CD4-positive, alpha-beta T cell treated with Interleukin-17A for 4 hours (primary cell): ENCODE measurements at places on chromosomes 1 and 21.

- no peak for DNase-seq
These were observed 52.9 kb downstream of the DEGS1 start for GRCh38 chr1:224235813-224236493.

DNA sequence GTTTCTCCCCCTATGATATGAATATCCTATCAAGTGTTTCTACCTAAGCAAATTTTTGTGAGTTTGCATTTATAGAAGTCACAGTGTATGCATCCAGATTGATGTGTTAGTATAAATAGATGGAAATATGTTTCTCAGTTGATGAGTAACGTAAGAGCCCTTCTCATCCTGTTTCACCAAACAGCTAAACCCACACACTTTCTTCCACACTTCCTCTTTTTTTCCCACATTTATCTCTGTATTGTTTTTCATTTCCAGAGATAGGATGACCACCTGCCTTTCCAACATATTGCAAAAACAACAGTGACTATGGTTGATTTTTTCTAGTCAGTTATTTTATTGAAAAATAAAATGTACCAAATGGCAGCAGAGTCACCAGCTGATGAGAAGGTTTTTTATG, 490.1 kb downstream of the NEGR1 start:
- DNase-seq, result no peak

DNA sequence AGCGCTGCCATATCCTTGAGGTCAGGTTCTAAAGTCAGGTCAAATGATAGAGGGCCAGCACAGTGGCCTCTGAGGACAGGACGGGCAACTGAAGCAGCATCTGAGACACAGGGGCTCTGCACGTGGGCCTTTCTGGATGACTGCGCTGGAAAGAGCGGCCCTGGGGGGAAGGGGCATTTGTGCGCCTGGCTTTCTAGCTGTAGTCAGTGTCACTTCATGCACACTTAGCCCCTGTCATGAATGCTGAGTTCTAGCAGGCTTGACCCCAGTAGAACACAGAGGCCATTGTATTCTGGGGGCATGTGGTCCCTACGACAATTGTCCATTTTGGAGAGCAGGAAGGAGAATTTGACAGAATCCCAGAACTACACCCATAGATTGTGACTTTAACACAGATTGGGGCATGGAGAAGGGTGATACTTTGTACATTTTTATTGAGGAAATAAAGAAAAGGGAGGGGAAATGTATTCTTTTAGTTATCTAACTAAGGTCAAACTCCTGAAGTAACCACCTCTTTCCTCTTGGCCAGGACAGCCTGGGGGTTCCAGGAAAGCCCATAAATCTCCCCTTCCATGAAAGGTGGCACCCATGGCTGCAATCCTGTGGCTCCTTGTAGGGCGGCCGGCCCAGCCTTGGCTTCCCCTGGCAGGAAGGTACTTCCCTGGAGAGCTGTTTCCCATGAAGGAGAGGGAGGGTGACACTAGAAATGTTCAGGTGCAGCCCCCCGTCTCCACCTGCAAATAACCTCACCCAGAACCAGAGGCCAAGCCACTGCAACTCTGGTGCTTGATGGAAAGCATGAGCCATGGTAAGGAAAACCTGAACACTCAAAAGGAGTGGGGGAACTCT, 34.4 kb downstream of the NTPCR start:
- no peak for DNase-seq

DNA sequence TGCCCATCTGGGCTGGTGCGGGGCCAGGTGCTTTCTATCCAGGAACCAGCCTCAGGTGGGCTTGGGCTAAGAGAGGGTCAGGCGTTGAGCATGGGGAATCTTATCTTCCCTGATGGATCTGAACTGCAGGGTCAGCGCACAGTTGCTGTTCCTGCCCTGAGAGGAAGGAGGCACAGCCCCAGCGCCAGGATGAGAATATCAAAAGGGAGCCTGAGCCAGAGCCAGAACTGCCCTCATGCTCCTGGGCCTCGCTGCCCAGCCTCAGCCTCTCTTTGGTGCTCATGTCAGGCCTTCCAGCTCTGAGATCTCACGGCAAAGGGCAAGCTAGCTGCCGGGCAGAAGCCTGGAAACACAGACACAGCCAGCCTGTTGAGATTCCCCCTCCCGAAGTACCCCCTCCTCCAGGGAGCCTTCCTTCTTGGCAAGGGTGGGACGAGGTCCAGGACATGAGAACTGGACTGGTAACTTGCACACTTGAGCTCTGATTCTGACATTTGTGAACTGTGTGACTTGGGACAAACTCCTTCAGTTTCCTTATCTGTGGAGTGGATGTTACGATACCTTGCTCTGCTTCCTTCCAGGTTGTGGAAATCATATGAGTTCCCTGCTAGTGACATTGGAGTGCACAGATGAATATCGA, 1.2 kb upstream of the LAD1 start:
- DNase-seq, result no peak

GRCh38 chr1:203282720-203283542, 22.4 kb upstream of the BTG2 start:
- no peak for DNase-seq

- DNase-seq, result no peak
These were observed 44.1 kb upstream of the KCNQ4 start for GRCh38 chr1:40739455-40740008.

DNA sequence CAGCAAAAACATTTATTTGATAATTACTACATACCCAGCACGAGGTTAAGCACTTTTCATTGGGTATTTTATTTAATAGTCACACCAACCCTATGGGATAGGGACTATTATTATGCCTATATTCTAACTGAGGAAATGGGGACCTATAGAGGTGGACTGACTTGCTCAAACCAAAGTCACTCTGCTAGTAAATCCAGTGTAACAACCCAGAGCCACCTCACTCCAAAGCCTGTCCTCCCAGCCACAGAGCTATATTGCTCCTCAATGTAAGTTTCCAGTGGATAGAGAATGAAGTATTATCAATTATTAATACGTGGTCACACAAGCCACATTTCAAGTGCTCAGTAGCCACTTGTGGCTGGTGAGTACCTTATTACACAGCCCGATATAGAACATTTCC, 97.5 kb downstream of the RGS2 start:
- no peak for DNase-seq

GRCh38 chr1:56780128-56780750, 39.0 kb downstream of the FYB2 start:
- no peak for DNase-seq

DNA sequence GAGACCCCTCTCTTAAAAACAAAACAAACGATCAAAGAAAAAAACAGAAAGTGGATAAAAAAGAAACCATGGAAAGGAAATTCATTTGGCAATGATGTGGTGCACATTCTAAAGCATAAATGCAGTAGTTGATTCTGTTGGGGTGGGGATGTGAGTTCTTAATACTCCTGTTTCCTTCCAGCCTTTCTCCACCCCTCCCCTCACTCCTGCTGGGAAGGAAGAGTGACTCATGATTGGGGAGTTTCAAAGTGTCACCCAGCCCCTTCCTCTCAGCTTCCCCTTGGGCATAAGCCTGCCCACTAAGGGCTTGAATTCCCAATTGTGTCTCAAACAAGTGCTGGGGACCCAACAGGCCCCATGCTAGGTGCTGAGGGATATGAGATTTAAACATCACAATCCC, 6.7 kb upstream of the PINK1 start:
- DNase-seq, result no peak

DNA sequence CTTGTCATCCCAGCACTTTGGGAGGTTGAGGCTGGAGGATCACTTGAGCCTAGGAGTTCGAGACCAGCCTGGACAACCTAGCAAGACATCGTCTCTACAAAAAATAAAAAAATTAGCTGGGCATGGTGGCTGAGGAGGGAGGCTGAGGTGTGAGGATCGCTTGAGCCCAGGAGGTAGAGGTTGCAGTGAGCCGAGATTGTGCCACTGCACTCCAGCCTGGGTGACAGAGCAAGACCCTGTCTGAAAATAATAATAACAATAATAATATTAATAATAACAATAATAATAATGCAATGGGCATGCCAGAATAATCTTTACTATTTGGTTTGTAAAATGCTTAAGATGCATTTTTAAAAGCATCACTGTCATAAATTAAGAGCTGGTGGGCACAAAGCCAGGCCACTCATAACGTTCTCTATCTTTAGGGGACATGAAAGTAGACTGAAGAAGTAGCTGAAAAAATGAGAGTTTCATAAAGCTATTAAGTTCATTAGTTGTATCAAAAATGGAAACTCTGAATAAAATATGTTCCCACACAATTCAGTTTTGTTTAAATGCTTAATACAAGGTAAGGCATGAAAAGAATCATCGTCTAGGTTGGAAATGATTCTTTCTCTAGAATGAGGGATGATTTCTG, 51.6 kb upstream of the ITPKB start:
- DNase-seq, result no peak

DNA sequence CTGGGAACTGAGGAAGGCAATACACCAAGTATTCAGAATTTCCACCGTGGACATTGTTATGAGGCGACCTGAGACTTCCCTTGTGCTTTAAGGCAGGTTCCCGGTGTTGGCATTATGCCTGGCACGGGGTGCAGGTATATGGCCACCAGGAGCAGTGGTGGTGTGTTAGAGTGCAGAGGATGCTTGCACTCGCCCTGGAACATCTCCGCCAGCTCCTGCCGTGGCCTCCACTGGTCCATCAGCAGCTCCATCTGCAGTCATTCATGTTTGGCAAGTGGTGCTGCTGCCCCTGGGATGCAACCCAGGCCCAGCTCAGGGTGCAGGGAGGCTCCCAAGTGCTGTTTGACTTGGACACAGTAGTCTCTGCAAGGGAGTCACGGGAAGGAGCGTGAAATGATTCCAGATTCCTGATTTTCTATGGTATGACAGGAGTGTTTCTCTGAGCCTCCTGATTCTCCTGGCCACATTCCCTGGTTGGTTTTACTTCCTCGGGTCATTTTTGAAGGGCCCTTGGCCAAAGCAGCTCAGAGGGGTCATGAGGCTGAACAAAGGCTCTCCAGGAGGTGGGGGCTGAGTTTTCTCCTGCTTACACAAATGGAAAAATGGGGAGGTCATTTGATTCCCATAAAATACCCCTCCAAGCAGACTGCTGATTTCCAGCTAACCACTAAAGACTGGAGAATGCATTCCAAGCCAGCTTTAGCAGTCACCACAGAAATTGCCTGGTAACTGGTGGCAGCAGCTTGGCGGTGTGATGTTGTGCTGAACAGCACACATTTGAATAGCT, 60.4 kb upstream of the PSEN2 start:
- no peak for DNase-seq

DNA sequence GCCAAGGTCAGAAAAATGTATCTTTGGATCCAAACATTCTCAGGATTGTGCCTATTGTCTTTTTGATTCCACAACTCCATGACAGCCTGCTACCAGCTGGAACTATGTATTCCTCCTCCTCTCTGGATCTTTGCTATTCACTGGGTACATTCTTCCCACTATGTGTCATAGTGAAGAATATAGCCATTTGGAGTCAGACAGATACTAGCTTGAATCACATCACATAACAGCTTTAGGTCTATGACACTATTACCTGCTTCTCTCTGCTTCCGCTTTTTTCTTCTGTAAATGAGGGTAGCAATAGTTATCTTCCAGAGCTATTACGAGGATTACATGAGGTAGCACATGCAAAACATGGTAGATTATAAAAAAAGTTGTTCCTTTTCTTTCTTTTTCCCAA, 5.4 kb upstream of the EXO1 start:
- no peak for DNase-seq

DNA sequence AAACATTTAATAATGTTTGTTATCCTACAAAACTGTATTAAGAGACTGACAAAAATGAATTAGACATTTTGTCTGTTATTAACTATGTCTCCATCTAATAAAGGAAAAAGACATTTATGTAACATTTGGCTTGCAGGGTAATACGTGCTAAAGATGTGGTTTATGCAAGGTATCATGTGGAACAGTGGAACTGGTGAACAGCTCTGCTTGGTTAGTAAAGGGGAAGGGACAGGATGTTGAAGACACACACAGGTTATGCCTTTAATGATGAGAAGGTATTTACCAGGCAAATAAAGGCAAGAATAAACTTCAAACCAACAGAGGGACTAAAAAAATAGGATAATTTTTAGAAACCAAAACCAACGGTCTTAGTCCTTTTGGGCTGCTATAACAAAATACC, 93.1 kb downstream of the UCHL5 start:
- DNase-seq, result no peak

- no peak for DNase-seq
These were observed 22.2 kb downstream of the TOMM20 start for GRCh38 chr1:235106457-235106856.

DNA sequence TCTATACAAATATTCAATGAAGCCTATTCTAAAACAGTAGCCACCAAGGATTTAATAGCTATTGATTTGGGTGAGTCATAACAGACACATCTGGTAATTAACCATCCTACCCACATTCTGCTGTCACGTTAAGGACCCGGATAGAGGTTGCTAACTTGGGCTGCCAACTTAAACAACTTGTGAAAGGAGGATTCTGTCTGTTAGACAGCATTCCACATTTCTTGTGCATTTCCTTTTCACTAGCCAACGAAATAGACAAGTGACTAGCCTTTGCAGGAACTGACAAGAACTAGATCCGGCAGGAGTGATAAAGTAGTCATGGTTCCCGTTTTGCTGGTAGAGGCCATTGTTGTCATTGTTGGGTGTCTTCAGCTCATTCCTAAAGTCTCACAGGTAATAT, 9.5 kb downstream of the DSCAM start:
- DNase-seq, result no peak

GRCh38 chr1:98344731-98345130, 316.8 kb upstream of the SNX7 start:
- no peak for DNase-seq

GRCh38 chr21:31258073-31258472, 86.0 kb downstream of the TIAM1 start:
- DNase-seq, result no peak

- DNase-seq, result no peak
These were observed 127.8 kb upstream of the GREM2 start for GRCh38 chr1:240739754-240740153.

DNA sequence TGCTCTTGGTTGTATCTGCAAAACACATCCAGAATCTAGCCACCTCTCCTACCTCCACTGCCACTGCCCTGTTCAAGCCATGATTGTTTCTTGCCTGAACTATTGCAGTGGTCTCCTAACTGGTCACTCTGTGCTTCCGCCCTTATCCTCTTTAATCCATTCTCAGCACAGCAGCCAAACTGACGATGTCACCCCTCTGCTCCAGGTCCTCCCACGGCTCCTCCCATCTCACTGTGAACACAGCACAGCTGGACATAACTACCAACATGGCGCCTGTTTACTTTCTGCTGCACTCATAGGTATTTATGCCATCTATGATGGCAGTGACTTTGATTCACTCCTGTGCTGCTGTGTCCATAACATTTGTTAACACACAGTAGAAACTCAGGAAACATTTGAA, 406.7 kb downstream of the DISC1 start:
- DNase-seq, result no peak

GRCh38 chr1:213744780-213745179, 243.0 kb upstream of the PROX1 start:
- no peak for DNase-seq

- no peak for DNase-seq
These were observed 40.9 kb downstream of the LRRC53 start for GRCh38 chr1:74471470-74471869.

- DNase-seq, result no peak
These were observed 5.7 kb downstream of the MT1HL1 start for GRCh38 chr1:236998546-236998945.

DNA sequence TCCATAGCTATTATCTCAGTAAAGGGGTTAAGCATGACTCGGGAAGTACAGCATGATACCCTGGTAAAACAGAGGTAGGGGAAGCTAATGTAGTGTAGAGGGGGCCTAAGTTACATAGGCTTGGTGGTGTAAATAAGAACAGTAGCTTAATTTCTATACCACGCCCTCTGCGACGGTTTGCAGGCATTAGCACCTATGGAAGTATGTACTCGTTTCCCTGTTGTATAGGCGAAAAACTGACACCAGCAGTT, 470 bp upstream of the NAXE start:
- DNase-seq, result no peak

GRCh38 chr1:156146020-156146768, 7.2 kb upstream of the SEMA4A start:
- DNase-seq, result peak; percentile 58
